ENCODE measurements at places on chromosomes 12 and 14.

DNA sequence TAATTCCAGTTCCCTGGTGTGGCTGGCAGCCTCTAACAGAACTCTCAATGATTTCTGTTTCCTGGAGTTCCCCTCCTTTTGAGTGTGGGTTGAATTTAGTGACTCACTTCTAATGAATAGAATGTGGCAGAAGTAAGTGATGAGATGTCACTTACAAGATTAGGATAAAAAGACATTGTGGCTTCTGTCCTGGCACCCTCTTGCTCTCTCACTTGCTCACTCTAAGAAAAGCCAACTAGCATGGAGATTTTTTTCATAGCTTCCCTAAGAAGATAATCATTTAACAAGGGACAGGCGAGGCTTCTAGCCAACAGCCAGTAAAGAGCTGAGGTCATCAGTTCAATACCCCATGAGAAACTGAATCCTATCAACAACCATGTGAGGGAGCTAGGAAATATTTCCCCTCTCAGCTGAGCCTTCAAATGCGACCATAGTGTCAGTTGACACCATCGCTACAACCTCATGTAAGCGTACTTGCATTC lies 156.7 kb downstream of the TMTC3 start:
- DNase-seq = no peak

DNA sequence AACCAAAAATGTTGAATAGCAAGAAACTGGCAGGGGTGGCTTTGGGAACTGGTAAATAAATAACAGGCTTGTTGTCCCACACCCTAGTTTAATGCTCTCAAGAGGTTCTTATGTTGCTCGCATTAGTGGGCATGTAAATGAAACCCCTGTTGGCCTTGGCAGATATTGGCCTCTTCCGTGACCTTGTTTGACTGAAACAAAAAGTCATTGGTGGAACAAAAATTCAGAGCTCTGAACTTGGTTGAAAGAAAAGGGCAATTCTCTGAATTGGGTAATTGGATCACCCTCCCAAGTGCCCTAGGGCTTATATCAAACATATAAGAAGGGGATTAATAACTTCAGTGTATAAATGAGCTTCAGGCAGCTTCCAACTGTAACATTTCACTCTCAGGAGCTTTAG lies 426.2 kb downstream of the ZFP36L1 start:
- DNase-seq = no peak

DNA sequence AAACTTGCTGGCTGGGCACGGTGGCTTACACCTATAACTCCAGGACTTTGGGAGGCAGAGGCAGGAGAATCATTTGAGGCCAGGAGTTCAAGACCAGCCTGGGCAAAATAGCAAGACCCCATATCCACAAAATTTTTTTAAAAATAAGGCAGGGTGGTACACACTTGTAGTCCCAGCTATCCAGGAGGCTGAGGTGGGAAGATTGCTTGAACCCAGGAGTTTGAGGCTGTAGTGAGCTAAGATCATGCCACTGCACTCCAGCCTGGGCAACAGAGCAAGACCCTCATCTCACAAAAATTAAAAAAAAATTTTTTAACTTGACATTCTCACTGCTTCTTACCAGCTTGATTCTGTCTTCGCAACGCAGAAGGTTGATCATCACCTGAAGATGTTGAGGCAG lies 39.5 kb downstream of the SSH1 start:
- DNase-seq = no peak

GRCh38 chr12:89954259-89954658 lies 245.6 kb upstream of the ATP2B1 start:
- no peak for DNase-seq

- no peak for DNase-seq
These were observed 23.4 kb downstream of the CLEC2D start for GRCh38 chr12:9692909-9693308.

DNA sequence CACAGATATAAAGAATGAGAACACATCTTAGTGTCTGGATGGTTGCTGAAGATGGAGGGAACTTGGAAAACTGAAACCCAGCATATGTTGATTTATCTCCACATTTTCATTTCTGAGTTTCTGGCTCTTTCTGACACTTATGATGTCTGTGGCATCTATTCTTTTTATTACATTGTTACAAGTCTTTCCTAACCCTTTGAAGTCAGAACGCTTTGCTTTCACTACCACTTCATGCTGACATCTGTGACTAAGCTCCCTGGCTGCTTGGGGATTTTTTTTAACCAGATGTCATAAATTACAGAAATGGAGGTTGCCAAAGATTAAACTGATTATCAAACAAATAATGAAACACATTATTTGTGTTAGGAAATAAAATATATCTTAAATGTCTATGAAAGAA lies 188.7 kb downstream of the KITLG start:
- DNase-seq = no peak

DNA sequence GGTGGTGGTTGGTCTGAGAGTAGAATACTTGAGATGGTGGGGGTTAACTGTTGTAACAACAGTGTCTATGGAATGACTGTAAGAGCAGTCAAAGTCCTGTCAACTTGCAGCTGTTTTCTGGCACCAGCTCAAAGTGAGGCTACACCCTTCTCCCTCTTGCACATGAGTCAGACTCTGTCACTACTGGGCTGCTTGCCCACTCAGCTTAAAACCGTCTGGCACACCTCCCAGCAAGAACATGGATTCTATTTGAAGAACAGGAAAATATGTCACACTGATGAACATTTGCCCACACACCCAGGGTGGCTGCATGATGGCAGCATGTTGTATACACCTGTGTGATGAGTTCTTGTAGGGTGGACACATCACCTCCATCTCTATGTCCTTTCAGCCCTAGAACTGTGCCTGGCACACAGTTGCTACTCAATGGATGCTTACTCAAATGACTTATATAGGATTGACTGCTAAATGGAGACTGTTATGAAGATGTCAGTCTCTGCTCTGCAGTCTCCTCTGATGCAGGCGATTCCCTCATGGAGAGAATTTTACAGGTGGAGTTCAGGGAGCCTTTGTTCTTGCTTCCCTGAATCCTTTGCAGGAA lies 19.3 kb upstream of the SERPINA6 start:
- no peak for DNase-seq

- DNase-seq = no peak
These were observed 125.5 kb downstream of the RPS29 start for GRCh38 chr14:49460662-49461061.

Measured in activated naive CD4-positive, alpha-beta T cell (primary cell).